ENCODE measurements at places on chromosomes 16 and 17. TPM values are rescaled to one million over a fixed set of nuclear protein-coding genes. Genes with fewer than 3 reads are reported as not detected.

- DNase-seq: no peak
These were observed 368.9 kb upstream of the C16orf82 start for GRCh38 chr16:26697807-26698206.

- DNase-seq: no peak
These were observed 505.4 kb downstream of the TMEM114 start for GRCh38 chr16:8084882-8085281.

- DNase-seq: peak; percentile 68
These were observed 6.9 kb downstream of the IGFBP4 start for GRCh38 chr17:40450175-40450574.

DNA sequence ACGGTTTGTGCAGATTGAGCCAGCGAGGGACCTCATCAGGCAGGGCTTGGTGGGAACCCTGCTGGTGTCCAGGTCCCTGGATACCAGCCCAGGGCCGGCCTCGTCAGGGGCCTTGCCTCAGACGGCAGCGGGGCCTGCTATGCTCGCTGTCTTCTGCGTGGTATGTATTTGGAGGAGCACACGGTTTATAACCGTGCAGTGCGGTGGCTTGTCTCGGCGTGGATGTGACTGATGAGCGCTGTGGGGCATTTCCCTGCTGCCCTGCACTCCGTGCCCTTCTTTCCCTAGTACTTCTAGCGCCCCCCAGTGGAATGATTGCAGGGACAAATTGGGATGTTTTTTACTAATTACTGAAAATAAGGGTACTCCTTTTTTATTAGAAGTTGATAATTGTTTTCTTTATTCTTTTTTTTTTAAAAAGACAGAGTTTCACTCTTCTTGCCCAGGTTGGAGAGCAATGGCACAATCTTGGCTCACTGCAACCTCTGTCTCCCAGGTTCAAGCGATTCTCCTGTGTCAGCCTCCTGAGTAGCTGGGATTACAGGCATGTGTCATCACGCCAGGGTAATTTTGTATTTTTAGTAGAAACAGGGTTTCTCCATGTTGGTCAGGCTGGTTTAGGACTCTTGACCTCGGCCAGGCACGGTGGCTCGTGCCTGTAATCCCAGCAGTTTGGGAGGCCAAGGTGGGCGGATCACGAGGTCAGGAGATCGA lies 15.3 kb downstream of the TBCD start:
- peak; percentile 67 for DNase-seq

Gene EXOC3L1
- total RNA-seq: not detected

- no peak for DNase-seq
These were observed 150.2 kb downstream of the TANC2 start for GRCh38 chr17:63116228-63116627.

DNA sequence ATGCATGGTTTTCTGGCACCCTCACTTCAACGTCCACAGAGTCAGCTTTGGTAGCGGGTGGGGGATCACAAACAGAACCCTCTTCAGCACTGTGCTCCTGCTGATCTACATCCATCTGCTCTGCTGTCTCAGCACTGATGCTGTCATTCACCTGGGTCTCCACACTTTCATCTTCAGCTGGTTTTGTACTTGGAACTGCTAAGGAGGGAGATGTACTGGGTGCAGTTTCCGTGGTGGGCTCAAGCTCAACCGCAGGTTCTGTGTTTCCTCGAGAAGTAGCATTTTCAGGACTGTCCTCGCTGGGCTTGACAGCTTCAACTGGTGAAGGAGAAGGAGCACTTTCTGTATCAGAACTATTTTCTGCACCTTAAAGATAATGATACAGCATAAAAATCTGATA lies 101.8 kb downstream of the TTC19 start:
- no peak for DNase-seq

Gene TNFRSF17
- not detected for total RNA-seq

Gene IRX6
- total RNA-seq: not detected

Gene KCNG4
- total RNA-seq: not detected

Gene C1QTNF1
- total RNA-seq: 12.2 TPM

- no peak for DNase-seq
These were observed 139.4 kb downstream of the ZFHX3 start for GRCh38 chr16:72908362-72909167.

DNA sequence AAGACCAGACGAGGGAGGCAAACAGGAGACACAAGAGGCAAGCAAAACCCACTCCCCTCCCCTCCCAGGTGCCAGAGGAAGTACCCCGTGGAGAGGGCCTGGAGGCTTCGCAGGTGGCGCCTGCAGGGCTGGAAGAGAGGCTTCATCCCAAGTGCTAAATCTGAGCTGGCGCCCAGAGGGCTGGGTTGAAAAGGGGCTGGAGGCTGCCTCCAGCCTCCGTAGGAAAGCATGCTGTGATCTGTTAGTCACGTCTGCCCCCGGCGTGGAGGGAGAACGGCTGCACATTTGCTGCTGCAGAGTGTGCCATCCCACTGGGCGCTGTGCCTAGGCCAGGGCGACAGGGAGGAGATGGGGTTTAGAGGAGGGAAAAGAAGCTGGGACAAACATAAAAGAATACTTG lies 16.9 kb downstream of the RPH3AL start:
- DNase-seq: peak; percentile 25

DNA sequence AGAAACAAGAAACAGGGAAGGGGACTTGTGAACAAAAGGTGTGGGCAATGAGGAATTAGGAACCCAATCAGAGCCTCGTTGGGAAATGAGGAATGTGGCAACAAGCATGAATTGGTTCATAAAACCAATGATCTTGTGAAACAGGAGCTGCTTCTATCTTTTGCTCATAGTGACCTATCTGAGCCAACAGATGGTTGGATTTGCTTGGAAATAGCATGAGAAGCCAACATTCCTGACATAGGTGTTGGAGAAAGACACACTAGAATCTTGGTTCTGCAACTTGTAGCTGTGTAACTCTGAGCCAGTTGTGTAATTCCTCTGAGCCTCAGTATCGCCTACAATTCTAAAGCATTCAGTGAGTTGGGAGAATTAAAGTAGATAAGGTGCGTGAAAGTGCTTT lies 251.9 kb upstream of the AXIN2 start:
- DNase-seq: peak; percentile 14

Data from GM23248 (cell line).